Left lung (tissue), 14 donors: ENCODE measurements at places on chromosomes 16 and 17. TPM values are rescaled to one million over a fixed set of nuclear protein-coding genes. Genes with fewer than 3 reads are reported as not detected.
A peak's percentile ranks its signal among the peaks of the same experiment; 100 is the strongest.

DNA sequence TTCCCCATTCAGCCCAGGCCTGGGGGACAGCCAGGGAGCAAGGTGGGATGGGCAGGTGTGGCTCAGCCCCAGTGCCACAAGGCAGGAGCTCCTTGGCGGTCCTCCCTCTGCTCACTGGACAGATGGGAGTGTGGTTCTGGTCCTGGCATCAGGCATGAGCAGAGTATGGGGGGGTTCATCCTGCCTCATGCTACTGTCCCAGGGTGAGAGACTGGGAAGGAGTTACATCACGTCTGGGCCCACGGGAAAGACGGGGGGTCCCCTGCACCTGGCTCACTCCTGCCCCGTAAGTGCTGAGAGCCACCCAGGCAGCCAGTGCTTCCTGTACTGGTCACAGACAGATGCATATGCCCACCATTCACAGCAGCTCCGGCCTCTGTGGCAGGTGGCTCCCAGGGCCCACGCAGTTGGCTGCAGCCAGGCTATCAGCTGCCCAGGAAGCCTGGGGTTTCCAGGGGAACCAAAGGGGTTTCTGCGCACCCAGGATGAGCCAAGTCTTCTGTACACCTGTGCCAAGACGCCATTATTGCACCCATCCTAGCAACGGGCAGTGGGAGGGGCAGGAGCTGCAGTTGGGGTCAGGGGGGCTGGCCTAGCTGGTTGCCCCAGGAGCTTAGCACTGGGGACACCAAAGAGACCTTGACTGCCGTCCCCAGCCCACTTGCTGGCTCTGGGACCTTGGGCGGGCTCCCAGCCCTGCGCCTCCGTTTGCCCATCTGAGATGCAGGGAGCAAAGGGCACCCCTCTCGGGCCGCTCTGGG, 1.9 kb downstream of the BAIAP3 start:
- no peaks in the 10 kb centered on the region for H3K36me3 ChIP-seq
- DNase-seq, result no peak
- no peak overlapping the region for H3K27ac ChIP-seq

GRCh38 chr16:74199842-74200124, 96.8 kb upstream of the PSMD7 start:
- no peaks in the 10 kb centered on the region for H3K36me3 ChIP-seq
- no peaks in the 10 kb centered on the region for H3K4me1 ChIP-seq
- no peaks in the 10 kb centered on the region for H3K27me3 ChIP-seq
- H3K4me3 ChIP-seq, result no peak overlapping the region
- no peak for DNase-seq
- no peak overlapping the region for H3K27ac ChIP-seq

DNA sequence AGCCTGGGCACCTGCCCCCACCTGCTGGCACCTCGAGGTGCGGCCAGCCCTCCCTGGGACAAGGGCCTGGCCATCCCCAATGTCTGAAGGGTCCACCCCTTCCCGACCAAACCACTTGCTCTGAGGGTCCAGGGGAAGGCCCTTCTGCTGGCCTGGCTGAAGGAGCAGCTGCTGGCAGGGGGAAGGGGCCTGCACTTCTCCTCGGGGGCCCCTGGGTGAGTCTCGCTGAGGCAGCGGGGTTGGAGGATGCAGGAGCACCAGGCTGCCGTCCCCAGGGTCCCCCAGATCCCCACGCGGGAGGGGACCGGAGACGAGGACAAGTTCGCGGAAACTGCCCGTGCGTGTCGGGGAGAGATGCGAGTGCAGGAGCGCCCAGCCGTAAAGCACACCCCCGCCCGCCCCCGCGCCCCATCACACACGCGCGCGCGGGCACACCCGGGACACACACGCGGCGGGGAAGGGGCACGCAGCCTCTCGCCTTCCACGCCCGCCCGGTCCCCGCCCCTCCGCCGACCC, 725 bp upstream of the CACNA1H start:
- DNase-seq, result no peak
- no peaks in the 10 kb centered on the region for H3K4me1 ChIP-seq
- H3K36me3 ChIP-seq, result no peaks in the 10 kb centered on the region
- H3K4me3 ChIP-seq, result no peak overlapping the region
- peaks cover 92% of the 10 kb centered on the region for H3K27me3 ChIP-seq

- no peak overlapping the region for H3K27ac ChIP-seq
- H3K36me3 ChIP-seq, result no peaks in the 10 kb centered on the region
- no peak overlapping the region for H3K4me3 ChIP-seq
- no peaks in the 10 kb centered on the region for H3K27me3 ChIP-seq
Observed at GRCh38 chr17:55652114-55652823, 70.4 kb downstream of the TMEM100 start.

DNA sequence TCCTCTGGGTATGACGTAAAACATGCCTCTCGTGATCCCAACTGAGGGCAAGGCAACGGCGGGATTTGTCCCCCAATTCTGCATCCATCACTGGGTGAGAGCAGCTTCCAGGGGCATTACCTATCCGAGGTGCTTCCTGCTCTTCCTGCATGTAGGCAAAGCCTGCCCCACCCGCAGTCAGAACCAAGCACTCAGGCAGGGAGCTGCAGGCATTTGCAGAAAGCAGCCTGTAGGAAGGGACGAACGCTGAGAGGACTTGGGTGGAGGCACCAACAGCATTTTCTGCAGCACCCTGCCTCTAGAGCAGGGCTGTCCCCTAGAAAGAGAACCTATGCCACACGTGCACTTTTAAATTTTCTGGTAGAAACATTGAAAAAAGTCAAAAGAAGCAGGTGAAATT, 5.5 kb downstream of the BCO1 start:
- H3K4me1 ChIP-seq, result no peaks in the 10 kb centered on the region
- no peaks in the 10 kb centered on the region for H3K27me3 ChIP-seq
- no peak overlapping the region for H3K4me3 ChIP-seq
- no peak overlapping the region for H3K27ac ChIP-seq

GRCh38 chr17:15952048-15952532, 7.2 kb downstream of the ADORA2B start:
- no peak overlapping the region for H3K4me3 ChIP-seq
- H3K4me1 ChIP-seq, result peaks cover 3% of the 10 kb centered on the region
- no peak overlapping the region for H3K27ac ChIP-seq
- H3K27me3 ChIP-seq, result no peaks in the 10 kb centered on the region
- DNase-seq, result no peak
- no peaks in the 10 kb centered on the region for H3K36me3 ChIP-seq

DNA sequence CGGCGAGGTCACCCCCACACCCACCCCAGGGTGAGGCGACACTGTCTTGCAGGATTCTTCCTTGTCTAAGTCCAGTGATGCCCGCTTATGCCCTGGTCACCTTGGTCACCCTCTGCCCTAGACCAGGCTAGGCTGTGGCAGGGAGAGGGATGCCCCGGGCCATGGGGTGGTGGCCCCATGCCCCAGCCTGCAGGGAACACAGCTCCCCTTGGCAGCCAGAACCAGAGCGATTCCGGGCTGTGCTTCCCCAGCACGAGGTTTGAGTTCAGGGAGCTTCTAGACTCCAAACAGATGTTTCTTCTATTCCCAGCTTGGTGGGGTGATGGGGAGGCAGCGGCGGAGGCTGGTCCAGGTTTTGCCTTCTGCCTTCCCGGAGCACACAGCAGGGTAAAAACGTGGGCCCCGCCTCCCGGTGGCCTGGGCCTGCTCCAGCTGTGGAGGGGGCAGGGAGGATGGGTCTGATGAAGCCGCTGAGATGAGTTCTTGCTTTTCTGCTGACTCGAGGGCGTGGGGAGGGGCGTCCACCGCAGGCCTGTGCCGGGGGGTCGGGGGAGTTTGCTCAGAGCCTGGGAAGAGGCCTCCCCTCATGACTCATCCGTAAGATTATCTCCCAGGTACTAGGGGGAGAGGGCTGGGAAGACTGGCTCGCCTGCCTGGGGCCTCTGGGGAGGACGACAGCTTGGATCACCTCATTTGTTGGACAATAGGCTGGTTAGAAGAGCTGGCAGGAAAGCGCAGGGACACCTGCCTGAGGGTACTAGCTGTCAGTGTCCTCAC, 15.4 kb downstream of the SMTNL2 start:
- peak; percentile 93 for DNase-seq
- peaks cover 7% of the 10 kb centered on the region for H3K4me1 ChIP-seq
- peaks cover 14% of the 10 kb centered on the region for H3K27me3 ChIP-seq
- H3K36me3 ChIP-seq, result no peaks in the 10 kb centered on the region
- peak overlapping the region; percentile 60 for H3K27ac ChIP-seq
- no peak overlapping the region for H3K4me3 ChIP-seq

TBC1D3E gene
- total RNA-seq, result not detected

CX3CL1 gene
- 27.8 TPM for total RNA-seq

TSNAXIP1 gene
- total RNA-seq, result 4.4 TPM

CIBAR2 gene
- 9.6 TPM for total RNA-seq

VAT1 gene
- total RNA-seq, result 257 TPM

GPRC5C gene
- total RNA-seq, result 47.8 TPM
